Stimulated activated CD4-positive, alpha-beta T cell treated with anti-CD3 and anti-CD28 coated beads, Interleukin-1b, Interleukin-23, amount 100 ng/mL, for 4 hours (primary cell): ENCODE measurements at places on chromosomes 2 and 18.

- DNase-seq = no peak
Measured at GRCh38 chr2:186718903-186719302, 25.0 kb downstream of the FAM171B start.

- no peak for DNase-seq
Measured at GRCh38 chr2:24515335-24515734, 24.3 kb downstream of the NCOA1 start.

DNA sequence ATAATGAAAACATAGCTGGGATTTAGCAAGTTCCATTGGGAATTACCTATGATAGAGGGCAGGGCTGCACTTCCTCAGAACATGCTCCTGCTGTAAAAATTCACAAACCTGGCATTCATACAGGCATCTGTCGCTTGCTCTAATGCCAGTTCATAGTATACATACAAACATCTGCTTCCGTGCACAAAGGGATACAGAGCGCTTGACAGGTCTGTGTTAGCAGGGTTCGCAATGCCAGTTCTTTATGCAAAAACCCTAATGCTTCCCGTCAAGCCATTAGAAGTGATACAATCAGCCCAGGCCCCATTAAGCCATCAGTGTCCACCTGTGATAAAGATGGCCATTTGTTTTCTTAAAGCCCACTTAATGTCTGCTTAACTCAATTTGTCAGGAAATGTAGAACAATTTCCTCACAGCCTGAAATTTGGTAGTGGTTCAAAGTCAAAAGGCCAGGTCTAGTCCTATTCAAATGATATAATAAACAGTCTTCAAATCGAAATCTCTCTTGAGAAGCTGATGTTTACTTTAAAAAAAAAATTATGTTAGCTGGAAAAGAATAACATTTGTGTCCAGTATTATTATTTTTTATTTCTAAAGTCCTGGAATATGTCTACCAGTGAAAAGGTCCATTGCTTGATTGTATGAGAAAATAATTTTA lies 556.3 kb downstream of the ARHGAP15 start:
- DNase-seq = no peak

DNA sequence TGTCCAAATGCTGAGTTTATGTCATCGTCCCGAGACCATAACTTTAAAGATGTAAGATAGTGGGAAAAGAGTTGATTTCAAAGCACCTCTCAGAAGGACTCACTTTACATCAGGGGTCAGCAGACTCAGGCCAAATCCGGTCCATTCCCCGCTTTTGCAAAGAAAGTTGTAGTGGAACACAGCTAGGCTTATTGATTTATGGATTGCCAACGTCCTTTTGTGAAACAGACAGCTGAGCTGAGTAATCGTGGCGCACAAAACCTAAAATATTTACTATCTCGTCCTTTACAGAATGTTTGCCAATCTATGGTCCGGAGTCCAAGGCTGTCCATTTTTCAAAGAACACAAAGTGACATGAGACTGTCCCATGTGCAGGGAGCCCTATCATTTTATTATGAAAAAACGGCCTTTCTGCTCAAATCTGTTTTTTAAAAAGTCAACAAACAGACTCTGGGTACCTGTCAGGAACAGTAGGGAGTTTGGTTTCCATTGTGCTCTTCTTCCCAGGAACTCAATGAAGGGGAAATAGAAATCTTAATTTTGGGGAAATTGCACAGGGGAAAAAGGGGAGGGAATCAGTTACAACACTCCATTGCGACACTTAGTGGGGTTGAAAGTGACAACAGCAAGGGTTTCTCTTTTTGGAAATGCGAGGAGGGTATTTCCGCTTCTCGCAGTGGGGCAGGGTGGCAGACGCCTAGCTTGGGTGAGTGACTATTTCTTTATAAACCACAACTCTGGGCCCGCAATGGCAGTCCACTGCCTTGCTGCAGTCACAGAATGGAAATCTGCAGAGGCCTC lies at the start of gene IL1RN:
Gene IL1RN (plus strand): TSS at position 754 of the 801 bp plus-strand sequence. CDS start 27 bp downstream, at position 781.
- no peak for DNase-seq

- no peak for DNase-seq
Measured at GRCh38 chr2:12807907-12808810, 91.4 kb downstream of the TRIB2 start.

DNA sequence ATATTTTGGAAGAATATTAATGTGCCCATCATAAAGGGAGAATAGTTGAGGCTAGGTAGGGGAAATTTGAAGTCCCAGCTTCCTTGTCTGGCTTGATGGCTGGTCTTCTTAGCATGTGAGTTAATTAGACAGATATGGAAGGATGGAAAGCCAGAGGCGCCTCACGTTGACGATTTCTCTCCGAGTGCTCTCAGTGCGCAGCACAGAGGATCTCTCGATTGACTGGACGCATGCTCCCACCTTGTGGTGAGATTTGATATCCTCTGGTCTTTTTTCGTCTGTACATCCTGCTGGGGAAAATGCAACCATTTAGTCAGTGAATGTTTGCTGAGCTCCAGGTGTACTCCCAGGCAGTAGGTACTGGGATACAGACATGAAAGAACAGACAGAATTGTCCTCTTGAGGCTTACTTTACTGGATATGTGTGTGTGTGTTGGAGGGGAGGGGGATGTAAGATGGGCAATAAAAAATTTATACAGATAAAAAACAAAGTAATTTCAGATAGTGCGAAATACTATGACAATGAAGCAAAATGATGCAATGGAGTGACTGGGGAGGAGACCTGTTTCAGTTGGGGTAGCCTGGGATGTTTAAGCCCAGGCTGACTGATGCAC lies 66.9 kb upstream of the ZNG1B start:
- DNase-seq = peak; percentile 54

- DNase-seq = no peak
Measured at GRCh38 chr2:6623746-6624145, 242.0 kb downstream of the CMPK2 start.

DNA sequence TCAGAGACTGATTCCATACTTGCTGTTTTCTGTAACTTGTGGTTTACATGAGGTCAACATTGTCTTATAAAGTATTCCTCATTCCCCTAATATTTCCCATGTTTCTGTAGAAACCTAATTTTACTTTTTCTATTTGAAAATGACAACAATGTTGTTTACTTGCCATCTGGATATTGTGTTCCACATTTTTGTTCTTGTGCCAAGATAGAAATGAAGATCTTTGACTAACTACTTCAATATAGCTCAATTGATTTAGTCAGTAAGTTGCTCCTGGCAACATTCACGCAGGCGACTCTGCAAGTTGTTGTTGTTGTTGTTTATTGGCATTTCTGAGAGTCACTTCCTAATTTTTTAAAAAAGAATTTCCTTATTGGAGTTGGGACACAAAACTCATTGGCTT lies 69.5 kb downstream of the CAVIN2 start:
- no peak for DNase-seq

GRCh38 chr18:42480441-42480840 lies 525.4 kb downstream of the PIK3C3 start:
- no peak for DNase-seq

GRCh38 chr2:41830600-41830999 lies 217.2 kb upstream of the PKDCC start:
- no peak for DNase-seq

- DNase-seq = no peak
Measured at GRCh38 chr2:113834051-113834730, 55.7 kb upstream of the ACTR3 start.

GRCh38 chr2:31202041-31202440 lies 15.3 kb downstream of the CAPN14 start:
- no peak for DNase-seq

DNA sequence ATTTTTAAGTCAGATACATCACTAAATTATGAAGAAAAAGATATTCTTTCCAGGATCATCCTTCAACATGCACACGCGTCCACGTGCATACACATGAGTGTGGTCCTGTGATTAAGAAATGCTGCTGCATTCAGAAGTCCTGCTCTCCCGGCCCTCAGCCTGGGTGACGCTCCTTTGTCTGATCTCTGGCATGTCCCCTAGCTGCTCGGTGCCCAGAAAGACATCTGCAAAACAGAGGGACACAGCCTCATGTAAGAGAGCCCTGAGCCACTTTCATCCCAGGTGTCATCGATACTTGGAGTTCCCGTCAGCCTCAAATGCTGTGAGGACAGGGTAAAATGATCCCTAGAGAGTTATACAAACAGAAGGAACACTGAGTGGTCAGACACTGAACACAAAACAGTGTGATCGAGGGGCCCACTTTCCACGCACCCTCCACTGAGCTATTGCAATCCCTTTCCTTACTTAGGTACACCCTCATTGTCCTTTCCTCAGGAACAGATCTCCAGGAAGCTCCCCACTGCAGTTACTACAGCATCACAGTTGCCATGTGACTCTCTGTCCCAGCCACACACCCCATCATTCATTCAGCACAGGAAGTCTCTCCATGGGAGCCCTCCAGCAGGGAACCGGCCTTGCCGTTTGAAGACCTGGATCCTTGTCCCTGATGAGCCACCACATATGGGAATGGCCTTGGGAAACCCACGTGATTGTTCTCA lies 32.1 kb downstream of the CRACDL start:
- DNase-seq = no peak

- no peak for DNase-seq
Measured at GRCh38 chr2:111904726-111905474, 6.5 kb downstream of the MERTK start.

DNA sequence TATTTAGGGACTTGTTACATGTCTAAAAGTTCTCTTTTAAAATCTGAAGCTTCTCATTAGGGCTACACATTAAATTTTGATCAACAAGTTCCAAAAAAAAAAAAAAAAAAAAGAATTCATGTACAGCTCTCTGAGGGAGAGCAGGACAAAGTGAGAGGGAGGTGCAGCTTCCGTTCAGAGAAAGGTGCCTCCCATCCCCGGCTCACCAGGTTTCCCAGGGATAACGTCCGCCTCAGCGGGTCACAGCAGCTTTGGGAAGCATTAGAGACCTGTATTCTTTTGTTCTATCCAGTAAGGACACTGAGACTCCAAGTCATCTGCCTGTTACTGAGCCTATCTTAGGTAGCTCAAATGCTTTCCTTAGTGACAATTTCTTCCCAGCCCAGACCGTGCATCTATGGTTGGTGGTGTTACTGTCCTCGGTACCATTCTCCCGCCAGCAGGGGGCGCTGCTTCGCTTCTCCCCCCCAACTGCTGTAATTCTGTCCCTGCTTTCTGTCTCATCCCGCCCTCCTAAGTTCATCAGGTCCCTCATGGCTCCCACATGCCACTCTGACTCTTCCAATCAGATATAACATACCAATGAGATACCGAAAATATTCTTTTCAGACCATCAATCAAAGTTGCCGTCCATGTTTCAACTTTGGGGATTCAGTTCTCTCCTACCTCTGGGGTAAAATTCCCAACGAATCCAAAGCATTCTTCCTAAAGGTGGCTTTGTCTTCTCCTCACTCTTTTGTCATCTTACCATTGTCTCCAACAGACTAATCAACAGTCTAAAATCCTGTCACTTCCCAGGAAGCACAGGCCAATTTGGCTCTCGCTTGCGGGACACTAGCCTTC lies 466.5 kb downstream of the METTL4 start:
- DNase-seq = peak; percentile 39

DNA sequence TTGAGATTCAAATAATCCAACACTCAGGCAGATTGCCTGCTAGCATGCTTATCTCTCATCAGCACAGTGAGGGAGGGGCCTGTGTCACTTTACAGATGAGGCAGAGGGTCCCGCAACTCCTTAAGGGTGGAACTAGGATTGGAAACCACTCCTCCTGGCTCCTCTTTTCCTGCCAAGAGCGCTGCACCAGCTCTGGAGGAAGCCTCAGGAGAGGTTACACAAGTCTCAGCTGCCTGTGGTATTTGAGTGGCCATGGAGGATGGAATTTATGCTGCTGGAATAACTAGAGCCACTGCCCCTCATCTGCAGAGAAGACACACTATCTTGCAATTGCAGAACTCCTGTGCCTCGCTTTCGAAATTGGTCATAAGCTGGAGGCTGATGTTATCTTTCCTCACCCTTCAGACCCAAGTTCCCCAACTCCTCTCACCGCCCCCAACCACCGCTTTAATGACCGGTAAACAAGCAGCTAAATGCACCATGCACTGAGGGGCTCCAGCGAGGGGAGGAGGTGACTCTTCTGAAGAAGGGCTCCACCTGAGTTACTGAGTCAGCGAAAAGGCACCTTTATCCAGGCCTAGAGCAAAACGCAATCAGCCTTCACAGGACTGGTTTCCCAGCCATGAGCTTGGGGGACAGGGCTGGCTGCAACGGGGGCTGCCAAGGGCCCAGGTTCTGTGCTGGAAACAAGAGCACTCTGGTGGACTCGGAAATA lies 245.8 kb downstream of the SOX11 start:
- DNase-seq = no peak

- no peak for DNase-seq
Measured at GRCh38 chr18:45792506-45793263, 32.8 kb upstream of the SIGLEC15 start.

DNA sequence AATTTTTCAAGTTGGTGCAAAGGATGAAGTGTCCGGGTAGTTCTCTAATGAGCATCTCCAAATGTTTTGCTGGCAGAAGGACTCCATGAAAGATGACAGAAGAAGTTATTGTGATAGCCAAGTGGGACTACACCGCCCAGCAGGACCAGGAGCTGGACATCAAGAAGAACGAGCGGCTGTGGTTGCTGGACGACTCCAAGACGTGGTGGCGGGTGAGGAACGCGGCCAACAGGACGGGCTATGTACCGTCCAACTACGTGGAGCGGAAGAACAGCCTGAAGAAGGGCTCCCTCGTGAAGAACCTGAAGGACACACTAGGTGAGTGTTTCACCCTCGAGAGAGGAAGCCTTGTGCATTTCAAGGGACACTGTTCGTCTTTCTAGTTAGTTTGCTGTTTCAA lies 110.3 kb downstream of the NCK2 start:
- no peak for DNase-seq

GRCh38 chr2:239563561-239563960 lies 162.7 kb upstream of the HDAC4 start:
- no peak for DNase-seq

GRCh38 chr18:62876828-62877227 lies 161.5 kb downstream of the PHLPP1 start:
- no peak for DNase-seq

- no peak for DNase-seq
Measured at GRCh38 chr18:70468861-70469547, 180.2 kb downstream of the SOCS6 start.

- DNase-seq = no peak
Measured at GRCh38 chr2:151103551-151103950, 158.1 kb downstream of the RBM43 start.

- no peak for DNase-seq
Measured at GRCh38 chr2:59204040-59204439, 962.9 kb upstream of the FANCL start.

DNA sequence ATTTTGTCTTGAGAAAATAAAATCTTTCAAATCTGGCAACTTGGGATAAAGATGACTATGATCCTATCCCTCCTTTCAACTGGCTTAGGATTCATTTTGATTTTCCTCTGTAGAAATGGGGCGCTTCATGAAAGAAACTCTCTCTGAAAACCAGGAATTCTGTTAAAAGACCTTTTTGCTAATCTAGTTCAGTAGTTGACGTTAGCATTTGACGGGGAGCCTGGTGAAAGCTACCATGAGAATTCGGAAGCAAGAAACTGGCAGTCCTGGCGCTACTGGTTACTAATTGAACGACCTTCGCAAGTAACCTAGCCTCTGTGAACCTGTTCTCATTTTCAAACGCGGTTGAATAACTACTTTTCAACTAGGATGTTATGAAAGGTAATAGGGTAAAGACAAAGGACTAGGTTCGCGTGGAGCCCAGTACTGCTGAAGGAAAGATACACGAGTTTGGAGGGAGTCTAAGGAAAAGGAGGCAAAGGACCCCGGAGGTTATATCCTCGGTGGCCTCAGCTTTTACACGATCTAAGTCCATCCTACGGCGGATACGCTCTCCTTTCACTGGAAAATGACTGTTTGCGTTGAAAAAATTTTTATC lies 604 bp upstream of the STK11IP start:
- DNase-seq = no peak

GRCh38 chr2:48248251-48248933 lies 281.6 kb upstream of the STON1 start:
- no peak for DNase-seq

- DNase-seq = peak; percentile 3
Measured at GRCh38 chr2:70552501-70553333, 909 bp downstream of the TGFA start.
